NB4 (cell line): ENCODE measurements at places on chromosomes 4 and X.

GRCh38 chr4:48683784-48684666, 96.1 kb downstream of the FRYL start:
- peak; percentile 66 for DNase-seq

DNA sequence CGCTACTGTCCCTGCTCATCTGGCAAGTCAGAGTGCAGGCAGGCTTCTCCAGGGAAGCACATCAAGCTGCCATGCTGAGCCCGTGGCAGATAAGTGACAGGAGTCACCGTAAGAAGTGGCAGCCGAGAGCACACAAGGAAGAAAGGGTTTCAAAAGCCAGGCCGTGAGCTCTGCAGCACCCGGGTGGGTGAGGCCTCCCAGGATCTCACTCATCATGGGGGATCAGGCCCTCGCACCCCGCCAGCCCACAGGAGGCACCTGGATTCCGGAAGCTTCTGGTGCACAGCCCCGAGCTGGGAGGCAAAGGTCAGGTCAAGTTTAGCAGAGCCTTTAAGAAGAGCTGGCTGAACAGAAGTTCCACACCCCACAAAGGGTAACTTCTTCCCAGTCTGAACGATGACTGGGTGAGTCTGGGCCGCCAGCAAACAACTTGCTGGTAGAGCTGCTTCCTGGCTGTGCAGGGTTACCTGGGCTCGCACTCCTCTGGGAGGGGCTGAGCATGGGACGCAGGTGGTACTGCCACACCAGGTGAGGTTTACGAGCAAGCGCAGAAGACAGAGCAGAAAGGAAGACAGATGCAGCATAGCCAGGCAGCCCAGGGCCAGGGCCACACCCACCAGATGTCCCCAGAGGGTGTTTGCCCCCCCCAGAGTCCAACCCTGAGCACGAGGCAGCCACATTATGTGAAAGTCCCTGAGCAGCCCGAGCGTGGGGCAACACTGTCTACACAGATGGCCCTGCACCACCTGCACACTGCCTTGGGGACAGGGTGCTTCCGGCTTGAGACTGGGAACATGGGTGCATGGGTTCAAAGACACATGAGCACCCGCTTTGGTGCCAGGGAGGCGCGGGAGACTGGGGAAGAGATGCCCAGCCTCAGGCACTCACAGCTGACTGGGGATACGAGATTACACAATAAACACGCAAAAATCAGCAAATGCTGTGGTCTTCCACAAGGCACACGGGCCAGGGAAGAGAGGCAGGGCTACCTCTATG, 7.7 kb downstream of the CCNQ start:
- no peak for DNase-seq

GRCh38 chr4:74123065-74123728, 24.2 kb upstream of the CXCL2 start:
- DNase-seq = peak; percentile 89

DNA sequence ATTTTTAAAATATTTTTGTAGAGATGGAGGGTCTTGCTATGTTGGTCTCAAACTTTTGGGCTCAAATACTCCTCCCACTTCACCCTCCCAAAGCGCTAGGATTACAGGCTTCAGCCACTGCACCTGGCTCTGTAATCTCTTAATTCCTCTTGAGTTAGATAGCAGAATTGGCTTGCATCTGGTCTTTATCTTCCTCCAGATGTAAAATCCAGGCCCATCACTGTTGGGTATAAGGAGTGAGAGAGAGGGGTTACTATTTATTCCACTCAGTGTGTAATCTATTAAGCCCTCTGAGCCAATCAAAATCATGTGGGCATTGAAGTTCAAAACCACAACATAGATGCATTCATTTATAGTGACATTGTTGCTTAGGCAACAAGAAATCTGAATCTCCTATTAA, 33.9 kb downstream of the ANK2 start:
- DNase-seq = no peak

DNA sequence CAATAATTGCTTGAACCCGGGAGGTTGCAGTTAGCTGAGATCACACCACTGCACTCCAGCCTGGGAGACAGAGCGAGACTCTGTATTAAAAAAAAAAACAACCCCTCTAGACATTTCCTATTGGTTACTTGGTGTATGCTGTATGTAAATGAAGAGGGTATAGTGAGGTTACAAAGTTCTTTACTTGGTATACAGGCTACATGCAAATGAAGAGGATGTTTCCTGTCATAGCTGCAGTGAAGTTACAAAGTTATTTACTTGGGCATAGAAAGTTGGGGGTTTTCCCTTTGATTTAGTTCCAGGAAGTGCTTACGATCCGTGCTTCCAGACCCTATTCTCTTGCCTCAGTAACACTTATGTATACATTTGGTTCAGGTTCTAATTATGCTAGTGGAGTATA, 38.4 kb upstream of the CLNK start:
- DNase-seq = no peak

DNA sequence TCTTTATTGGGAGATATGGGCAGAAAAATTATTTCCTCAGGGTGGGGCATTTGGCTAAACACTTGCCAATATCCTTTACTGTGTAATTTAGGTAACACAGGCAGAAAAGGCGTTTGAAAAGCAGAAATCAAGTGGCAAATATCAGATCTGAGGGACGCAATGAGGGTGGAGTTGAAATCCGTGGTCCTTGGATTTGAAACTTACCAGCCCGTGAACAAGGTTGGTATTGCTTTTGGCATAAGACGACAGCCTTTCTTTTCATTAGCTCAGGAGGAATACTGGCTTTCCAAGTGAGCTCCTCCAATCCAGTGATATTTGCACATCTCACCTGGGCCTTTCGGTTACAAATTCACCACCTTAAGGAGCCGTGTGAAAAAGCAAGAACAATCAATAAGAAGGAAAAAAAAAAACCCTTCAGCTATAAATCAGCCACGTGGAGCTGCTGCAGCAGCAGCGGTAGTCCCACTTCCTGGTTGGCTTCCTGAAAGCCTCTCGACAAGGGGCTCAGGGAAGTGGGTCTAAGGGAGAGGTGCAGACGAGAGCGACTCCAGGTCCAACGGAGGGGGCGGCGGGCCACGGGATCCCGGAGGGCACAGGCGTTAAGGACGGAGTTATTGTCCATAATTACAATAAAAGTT, 734 bp upstream of the GALNT7 start:
- DNase-seq = peak; percentile 77

DNA sequence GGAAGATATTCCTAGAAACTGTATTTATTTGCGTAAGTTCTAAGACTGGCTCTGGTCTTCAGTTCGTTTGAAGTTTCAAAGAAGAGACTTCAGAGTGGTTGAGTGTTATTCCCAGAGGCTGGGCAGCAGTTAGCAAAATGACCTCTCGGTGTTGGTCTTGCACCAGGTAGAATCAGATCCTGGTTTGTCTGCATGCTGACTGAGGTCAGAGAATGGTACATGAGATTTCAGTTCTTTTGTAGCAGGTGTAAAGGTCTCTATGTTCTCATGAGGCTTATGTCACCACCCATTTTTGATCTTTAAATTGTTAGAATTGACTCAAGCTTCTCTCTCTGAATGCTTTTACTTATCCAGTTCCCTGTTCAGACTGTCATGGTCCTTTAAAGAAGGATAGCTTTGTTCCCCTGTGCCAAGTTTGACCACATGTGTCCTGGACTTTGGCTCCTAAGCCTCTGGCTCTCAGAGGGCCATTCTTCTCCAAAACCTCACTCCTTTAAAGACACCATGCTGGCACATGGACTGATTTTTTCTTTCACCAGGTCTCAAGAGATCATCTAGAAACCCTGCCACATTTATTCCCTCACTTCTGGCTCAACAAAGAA, 355.8 kb upstream of the BOD1L1 start:
- DNase-seq = no peak

DNA sequence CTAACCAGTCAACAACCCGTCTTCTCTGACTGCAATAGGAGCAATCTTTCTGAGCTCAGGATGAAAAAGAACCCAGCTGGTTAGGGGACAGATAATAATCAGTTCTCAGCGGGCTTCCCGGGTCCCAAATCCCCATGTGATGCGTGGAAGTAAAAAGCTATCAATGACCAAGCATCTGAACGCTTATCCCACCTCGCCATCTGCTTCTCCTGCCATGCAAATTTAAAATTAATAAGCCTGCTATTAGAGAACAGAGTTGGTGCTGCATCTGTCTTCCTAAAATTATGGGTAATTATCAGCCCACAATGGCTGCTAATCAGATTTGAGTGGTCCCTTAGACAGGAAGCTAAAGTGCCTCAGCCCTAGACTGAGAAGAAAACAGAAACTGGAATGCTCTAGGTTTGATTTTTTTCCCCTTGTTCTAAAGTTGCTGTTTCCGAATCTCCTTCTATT, 37.5 kb downstream of the AFAP1 start:
- no peak for DNase-seq
